ENCODE measurements at places on chromosomes 6 and 20.
A peak's percentile ranks its signal among the peaks of the same experiment; 100 is the strongest.

DNA sequence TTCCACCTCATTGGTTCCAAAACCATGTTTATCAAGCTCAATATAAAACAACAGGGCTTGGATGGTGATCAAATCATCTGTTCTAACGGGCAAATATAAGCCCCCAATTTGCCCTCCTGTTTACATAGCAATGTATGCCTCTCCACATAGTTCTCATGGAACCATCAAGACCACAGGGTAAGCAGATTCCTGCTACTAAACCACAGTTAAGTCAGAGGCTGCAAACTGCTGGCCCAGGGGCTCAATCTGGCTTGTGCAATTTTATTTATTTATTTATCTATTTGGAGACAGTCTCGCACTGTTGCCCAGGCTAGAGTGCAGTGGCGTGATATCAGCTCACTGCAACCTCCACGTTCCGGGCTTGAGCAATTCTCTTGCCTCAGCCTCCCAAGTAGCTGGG, 18.9 kb upstream of the MTHFD1L start:
- no peak for DNase-seq

GRCh38 chr6:36717231-36717825, 19.7 kb downstream of the RAB44 start:
- no peak for DNase-seq

GRCh38 chr6:45982280-45983036, 33.2 kb downstream of the CLIC5 start:
- no peak for DNase-seq

GRCh38 chr6:44856479-44856878, 469.0 kb downstream of the CDC5L start:
- no peak for DNase-seq

GRCh38 chr6:33936886-33937285, 133.1 kb upstream of the MLN start:
- no peak for DNase-seq

DNA sequence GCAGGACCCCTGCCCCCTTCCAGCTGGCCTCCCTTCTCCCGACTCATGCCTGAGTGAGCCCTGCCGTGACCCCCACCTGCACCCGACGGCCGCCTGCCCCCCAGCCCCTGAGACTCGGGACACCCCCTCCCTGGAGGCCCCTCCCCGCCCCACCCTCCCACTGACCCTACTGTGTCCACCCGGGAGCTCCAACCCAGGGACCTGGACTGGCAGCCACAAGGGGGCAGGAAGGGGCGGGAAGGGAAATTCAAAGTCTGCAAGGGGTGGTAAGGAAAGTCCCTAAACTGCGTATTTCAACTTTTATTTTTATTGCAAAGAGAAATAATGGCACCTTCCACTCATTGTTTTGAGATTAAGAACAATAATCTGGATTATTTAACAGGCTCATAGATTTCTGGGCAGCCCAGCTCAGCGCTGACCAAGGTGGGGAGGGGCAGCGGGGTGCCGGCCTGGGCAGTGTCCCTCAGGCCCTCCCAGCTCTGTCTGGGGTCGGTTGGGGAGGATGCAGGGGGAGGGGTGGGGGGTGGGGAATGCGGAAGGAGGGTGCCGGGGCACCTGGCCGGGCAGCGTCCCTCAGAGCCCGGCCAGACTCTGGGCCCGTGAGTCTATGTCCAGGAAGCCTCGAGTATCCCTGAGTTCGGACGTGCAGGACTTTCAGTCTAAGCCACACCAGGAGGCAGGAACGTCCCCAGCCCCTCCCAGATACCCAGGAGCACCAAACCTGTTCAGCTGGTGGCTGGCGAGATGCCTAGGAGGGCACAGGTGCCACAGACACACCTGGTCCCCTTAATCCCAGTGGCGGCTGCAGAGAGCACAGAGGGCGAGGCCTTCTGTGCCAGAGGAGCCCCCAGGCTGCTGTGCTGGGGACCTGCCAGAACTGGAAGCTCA, 1.3 kb upstream of the PTK6 start:
- no peak for DNase-seq

- DNase-seq: no peak
Observed at GRCh38 chr6:7454696-7455358, 65.2 kb downstream of the RIOK1 start.

DNA sequence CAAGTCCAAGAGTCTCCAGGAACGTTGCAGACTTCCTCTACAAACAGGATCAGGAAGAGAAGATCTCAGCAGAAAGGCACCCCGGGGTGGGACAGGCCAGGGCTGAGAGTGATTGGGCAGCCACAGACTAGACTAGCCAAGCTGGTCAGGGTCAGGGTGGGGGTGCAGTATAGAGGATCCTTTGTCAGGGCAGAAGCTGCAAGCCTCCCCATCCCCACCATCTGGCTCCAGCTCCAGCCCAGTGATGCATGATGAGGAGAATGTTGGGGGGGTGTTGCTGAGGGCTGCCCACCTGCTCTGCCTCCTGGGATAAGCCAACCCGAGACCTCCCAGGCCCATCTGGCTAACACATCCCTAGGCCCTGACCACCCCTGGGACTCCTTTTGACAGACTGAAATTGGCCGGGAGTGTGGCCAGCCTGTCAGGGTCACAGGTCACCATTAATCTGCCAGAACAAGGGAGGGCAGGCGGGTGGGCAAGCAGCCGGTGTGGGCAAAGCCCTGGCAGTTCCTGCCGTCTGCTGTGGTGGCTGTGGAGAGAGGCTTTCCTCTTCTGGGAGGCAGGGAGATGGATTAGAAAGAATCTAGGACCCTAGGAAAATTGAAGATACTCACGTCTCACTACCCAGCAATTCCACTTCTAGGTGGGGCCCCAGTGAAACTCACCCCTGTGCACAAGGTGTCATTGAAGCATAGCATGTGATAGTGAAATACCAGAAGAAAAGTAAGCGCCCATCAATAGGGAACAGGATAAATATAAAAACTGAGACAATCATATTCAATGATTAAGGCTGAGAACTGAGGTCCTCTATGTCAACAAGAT, 22.1 kb upstream of the SNTA1 start:
- DNase-seq: no peak

DNA sequence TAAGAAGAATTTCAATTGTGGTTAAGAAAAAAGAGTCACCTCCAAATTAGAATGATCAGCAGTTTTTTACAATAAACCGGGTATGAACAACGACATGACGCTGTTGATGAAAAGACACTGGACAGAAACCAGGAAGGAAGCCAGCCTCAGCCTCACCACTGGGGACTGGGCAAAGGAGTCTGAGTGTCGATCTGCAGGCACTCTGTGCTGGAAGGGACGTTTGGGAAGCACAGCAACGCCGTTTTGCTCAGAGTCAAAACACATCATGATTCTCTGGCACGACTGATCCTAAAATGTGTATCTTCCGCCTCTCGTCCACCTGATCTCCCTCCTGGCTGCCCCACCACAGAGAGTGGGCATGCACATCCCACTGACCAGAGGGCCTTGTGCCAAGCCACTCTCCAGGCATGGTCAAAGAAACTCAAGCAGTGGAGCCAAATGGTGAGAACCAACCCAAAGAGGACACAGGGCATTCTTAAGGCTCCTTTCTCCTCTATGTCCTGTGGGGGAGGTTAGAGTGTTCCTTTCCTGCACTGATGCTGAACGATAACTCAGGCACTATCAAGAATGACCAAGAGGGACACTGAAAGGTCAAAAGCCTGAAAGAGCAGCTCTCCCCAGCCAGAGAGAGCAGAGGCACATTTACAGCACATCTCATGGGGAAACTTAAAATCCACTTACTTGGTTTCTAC, 68.8 kb downstream of the AGPAT4 start:
- no peak for DNase-seq

DNA sequence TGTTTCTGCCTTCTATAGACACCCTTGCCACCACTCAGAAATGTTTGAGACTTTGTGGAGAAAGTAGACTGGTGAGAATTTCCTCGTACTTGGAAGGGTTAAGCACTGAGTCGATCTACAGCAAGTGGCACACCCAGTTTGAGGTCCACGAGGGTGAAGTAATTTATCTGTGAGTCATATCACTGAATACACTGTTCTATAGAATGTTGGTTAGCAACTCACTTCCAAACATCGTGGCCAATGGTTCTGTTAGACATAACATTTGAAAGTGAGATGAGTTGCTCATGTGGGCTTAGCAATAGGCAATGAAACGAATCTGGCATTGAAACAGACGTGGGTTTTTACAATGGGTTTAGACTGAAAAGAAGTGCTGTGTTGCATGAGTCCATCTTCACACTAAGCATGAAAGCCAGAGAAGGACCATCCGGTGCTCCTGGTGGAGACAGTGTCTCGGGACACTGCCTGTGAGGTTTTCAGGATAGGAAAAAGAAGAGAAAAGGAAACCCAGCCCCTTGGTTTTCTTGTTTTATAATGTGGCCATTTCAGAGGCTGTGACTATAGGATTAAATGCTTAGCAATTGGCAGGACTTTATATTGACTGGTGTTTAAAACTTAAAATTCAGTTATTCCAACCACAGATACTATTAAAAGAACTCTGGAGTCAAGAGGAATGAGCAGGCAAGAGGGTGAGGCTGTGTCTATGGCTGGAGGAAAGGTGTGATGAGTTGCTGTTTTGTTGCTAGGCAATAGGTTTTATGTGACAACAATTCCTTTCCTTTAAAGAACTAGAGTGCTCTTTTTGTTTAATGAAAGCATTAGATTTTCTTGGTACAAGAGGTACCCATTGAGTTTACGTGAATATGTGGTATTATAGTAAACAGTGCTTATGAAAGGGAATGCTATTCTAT, 31.0 kb upstream of the EZR start:
- DNase-seq: peak; percentile 81

DNA sequence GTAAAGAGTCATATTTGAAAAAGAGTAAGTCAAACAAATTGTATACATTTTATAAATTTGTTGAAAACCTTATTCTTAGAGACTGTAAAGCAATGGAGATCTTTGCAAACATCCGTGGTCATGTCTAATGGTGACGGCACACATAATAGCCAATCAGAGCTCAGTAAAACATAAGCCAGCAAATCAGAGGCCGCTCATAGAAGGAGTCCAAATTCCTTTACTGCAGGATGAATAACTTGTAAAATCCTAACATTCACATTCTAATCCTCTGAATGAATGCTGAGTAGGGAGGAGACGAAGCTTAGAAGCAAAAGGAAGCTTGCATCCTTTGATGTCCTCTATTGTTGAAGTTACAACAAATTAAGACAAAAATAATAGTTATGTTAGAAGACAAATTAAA, 401.7 kb downstream of the PRKN start:
- DNase-seq: no peak

DNA sequence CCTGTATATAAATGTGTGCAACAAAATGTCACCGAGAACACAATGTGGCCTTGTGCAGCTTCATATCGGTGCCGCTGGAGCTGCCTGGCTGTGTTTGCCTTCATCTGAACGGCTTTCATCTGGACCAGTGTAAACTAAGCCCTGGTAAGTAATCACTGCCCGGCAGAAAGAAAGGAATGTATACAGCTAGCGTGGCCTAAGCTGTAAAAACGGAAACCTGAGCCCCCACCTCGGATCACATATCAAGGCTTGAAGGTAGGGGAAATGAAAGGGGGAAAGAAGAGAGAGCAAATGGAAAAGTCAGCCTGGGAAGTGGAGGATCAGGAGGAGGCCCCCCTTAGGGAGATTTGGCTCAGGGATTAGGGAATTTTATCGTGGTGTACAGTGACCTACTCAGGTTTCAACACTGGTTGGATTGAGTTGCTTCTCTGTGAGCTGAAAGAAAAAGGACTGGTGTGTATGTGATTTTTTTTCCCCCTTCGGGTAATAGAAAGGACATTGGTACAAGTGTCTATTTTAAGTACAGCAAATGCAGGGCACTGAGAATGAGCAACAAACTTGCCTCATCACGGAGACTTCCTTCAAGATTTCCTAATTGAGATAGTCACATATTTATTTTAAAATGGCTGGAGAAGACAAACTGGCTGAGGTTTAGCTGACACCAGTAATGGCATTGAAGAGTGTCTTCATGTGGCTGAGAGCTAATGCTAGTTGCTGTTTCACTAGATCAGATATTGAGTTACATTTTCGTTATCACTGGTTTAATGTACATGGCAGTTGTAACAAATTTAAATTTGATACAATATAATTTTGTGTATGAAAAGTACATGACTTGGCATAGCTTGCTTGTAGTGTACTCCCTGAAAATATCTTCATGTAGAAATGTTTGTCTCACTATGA, 3.5 kb downstream of the SOBP start:
- no peak for DNase-seq

- no peak for DNase-seq
Observed at GRCh38 chr6:43871933-43872332, 101.9 kb downstream of the VEGFA start.

DNA sequence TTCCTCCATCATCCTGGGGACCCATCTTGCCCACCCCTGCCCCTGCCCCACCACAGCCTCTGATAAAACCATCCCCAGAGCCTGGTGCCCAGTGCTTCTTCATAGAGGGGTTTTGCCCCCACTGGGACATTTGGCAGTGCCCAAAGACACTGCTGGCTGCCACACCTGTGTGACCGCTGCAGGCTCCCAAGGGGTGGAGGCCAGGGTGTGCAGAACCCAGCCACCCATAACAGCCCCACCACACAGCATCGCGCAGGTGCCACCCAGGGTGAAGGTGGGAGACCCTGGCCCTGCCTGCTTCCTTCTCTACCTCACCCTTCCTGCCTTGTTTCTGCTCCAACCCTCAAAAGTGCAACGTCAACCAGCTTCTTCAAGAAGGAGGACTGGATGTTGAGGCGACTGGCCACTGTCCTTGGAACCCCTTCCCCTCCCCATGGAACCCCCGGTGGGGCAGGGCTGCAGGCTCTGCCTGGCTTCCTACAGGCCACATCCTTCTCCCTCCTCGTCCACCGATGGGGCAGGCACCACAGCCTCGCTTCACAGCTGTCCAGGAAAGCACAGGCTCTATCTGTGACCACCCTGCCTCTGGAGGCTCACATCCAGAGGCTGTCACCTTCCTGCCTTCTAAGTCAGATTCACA, 79.2 kb upstream of the MPC1 start:
- DNase-seq: no peak

DNA sequence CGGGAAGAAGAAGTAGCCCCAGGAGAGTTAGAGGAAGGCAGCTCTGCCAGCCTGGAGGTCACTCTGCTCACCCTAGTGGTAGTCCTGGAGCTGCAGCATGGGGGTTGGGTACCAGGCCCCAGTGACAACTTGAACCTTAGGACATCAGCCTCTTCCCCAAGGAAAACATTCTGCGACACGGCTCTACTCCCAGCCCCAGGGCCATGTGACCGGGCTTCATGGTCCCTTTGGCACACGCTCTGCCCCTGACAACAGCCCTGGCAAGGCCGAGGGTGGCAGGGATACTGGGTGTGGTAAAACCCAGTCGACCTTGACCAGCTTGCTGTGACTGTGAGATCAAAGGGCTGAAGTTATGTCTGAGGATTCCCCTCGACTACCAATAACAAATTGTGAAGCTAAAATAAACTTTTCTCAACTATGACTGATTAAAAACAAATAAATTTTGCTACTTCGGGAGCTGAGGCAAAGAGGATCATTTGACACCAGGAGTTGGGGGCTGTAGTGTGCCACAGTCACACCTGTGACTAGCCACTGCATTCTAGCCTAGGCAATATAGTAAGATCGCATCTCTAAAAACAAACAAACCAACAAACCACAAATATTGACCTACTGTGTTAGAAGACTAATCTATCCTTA, 24.4 kb upstream of the ARID1B start:
- no peak for DNase-seq
